Smooth muscle cell of trachea (primary cell): ENCODE measurements at places on chromosomes 2 and 18. TPM values are rescaled to one million over a fixed set of nuclear protein-coding genes. Genes with fewer than 3 reads are reported as not detected.

Gene SLC4A5
- total RNA-seq: under 0.01 and 0.44 TPM in 2 replicates

Gene CROCC2
- 0.50 and 1.0 TPM in 2 replicates for total RNA-seq

Gene TM4SF20
- 0.33 TPM in 1 of 2 replicates, not detected in the other for total RNA-seq

Gene KLHL29
- 4.2 and 13.9 TPM in 2 replicates for total RNA-seq
